NCI-H748 treated with DMSO at 0.1 percent for 48 hours (cell line): ENCODE measurements at places on chromosomes 2 and 18.

DNA sequence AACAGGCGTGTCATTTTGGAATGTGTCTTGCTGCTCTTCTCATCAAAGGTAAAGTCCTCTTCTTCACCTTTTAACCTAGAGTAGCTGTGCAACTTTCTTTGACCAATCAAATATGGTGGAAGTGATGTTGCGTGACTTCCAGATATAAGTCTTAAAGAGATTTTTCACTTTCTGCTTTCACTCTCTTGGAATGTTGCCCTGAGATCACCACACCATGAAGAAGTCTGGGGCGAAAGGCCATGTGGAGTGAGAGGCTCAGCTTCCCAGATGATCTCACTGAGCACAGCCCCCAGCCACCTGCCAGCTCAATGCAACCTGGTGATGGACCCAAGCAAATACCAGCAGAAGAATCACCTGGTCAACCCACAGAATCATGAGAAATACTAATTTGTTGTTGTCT is 7.1 kb upstream of the GALNT3 start:
- DNase-seq: no peak

DNA sequence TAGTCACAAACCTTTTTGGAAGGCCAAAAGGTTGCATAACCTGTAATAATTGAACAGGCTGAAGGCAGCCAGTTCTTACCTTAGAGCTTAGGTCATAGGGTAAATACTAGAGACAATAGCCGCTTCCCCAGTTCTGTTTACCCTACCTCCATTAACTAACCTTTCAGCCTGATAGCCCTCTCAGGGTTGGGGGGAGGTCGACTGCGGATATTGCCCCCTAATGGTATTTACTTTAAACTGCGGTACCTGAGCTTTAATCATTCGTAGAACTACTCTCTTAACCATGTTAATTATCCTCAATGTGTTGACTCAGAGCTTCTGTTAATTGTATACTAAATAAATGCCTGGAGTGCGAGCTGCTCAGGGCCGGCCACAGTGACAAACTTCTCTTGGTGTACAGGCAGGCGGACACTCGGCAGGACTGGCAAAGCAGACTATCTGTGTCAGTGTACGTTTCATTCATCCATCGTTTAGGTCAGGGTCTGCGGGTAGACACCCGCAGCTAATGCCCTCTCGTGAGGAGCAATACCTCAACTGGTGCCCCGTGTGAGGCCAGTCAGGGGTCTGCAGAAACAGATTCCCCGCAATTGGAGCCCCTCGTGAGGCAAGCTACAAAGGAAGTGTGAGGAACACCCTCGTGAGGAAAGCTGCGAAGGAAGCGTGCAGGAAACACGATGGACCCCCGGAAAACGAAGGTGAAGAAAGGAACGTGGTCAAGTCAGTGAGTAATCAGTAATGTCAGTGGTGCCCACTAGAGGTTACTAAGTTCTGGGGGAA is 115.3 kb upstream of the SCN7A start:
- DNase-seq: peak; percentile 90

DNA sequence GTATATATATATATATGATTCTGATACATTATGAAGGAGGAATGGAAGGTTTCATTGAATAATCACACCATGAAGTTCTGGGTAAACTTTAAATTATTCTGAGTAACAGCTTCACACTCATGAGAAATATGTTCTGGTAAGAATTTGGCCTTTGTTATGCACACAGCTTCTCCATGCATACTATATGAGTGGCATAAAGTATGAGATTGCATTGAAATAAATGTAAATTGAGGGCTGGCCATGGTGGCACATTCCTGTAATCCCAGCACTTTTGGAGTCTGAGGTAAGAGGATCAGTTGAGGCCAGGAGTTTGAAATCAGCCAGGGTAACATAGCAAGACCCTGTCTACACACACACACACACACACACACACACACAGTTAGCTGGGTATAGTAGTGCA is 50.0 kb upstream of the ARL5A start:
- no peak for DNase-seq

GRCh38 chr2:98444436-98445176 is at the start of gene INPP4A:
TSS of gene INPP4A (plus strand) at chr2:98444858. CDS start at chr2:98520049, 75,191 bp downstream.
- DNase-seq: peak; percentile 15

DNA sequence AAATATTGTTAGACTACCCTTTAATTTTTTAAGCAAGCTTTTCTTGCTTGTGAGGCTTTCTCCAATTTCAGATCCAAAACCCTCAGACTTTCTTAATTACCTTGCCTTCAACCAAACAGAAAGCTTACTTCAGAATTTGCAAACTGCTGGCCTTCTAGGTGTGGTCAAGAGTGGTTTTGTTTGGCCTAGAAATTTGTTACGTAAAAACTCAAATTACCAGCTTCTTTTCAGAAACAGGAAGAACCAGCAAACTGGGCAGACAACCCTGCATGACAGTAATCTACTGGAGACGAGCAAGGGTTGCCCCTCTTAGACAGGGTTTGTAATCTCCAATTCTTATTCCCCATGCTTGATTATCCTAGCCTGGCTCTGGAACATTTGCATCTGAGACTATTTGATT is 27.1 kb downstream of the SRBD1 start:
- DNase-seq: no peak

- DNase-seq: no peak
Measured at GRCh38 chr2:174765576-174765975, 1.3 kb upstream of the CHRNA1 start.

DNA sequence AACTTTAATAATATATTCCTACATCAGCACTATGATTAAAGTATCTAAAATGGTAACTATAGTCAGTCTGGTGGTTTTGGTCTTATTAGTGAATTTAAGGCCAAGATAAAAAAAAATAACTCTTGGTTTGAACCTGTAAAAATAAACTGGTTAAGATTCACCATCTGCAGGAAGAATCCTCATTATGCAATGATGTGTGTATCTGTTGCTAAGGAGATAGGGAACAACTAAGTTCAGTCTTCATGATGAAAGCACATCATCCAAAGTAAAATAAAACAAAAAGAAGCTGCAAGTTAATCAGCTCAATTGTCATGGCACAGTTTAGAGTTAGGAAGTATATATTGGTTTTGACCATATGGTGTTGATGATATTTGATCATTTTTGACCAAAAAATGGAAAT is 466.0 kb downstream of the NYAP2 start:
- DNase-seq: no peak

DNA sequence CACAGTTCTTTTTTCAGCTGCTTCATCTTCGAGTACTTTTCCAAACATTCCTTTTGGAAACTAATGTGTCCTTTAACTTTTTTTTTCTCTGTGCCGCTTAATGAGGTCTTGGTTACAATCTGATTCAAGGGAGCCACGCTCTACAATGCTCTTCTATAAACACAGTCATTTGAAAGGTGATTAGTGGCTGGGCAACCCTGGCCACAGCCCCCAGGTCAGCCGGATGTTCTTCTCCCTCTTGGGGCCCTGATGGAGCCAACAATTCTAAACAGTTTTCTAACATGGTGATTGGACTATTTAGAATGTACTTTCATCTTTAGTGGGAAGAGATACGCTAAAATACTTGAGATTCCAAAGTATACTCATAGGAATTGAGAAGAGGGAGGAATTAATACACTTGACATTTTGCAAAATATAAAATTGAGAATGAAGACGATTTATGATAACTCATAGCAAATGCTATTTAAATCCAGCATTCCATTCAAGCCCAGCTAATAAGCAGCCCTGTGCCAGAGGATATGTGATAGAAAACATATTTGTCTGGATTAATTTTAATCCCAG is 83.7 kb upstream of the MBOAT2 start:
- no peak for DNase-seq

DNA sequence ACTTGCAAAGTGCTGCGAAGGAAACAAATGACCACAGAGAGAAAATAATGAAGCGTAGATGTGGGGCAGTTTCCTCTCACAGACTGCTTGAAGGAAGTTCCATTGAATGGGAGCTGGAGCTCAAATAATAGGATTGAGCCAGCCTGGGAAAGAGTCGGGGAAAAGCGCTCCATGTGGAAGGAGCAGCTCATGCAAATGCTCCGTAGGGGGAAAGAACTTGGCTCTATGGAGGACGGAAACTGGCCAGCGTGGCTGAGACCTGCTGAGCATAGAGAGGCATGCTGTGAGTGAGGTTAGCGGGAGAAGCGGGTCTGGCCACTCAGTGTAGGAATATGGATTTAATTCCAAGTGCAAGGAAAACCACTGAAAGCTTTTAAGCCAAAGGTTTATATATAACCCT is 28.6 kb upstream of the VIT start:
- no peak for DNase-seq

DNA sequence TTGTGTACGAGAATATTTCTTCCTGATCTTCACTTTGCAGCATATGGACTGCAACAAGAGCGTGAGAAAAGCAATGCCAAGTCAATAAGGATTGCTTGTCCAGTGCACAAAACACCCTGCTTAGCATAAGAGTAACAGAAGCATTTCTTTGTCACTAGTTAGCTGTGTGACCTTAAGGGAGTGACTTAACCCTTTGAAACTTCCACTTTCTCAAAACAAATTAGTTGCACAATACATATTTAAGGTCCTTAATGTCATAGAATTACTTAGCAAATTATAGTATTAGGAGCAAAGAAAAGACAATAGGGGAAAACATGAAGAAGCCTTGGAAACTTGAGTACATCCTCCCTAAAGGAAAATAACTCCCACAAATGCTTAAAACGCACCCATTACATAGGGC is 230.1 kb downstream of the RNF152 start:
- DNase-seq: no peak

GRCh38 chr2:201996006-201996405 is 37.6 kb upstream of the FZD7 start:
- no peak for DNase-seq

GRCh38 chr2:66532972-66533868 is 98.3 kb downstream of the MEIS1 start:
- DNase-seq: no peak

- DNase-seq: no peak
Measured at GRCh38 chr2:155633887-155634570, 698.5 kb downstream of the NR4A2 start.

GRCh38 chr2:160590664-160591063 is 97.1 kb upstream of the RBMS1 start:
- DNase-seq: no peak

DNA sequence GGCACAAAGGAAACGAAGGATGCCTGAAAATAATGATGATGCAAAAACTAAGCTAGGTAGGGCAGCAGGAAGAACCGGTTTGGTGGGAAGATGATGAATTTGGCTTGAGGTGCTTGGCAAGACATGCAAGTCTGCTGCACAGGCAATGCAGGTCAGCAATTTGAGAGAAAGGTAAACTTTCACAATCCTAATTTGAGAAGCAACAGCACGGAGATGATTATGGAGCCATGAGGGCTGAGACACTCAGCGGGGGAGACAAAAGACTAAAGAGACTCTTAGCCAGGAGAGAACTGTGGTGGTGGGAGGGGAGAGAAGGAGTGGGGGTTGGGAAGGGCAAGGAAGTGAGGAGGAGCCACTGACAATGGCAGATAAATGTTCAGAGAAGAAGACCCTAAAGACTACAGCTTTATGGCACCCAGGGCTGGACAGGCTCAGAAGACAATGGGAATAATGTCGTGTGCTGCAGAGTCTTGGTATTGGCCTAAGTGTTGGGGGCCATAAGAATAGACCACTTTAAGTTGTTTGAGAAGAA is 19.4 kb upstream of the RNF149 start:
- DNase-seq: no peak

GRCh38 chr2:36425608-36426355 is 70.2 kb downstream of the CRIM1 start:
- DNase-seq: no peak

DNA sequence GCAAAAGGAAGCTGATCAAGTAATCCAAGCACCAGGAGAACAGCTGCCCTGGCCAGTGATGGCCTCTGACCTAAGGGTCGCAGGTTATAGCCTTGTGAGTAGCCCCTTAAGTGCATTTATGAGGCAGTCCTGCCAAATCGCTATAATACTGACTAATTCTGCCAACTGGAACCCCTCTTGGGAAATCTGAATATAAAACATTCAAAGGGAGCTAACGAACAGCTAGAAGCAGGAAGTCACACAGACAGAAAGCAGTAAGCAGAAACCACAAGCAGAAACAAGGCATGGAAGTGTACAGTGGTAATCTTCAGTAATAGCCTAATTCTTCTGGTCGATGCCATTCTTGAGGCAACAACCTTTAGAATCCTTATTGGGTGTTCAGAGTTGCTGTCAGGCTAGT is 521.3 kb downstream of the METTL4 start:
- DNase-seq: no peak

DNA sequence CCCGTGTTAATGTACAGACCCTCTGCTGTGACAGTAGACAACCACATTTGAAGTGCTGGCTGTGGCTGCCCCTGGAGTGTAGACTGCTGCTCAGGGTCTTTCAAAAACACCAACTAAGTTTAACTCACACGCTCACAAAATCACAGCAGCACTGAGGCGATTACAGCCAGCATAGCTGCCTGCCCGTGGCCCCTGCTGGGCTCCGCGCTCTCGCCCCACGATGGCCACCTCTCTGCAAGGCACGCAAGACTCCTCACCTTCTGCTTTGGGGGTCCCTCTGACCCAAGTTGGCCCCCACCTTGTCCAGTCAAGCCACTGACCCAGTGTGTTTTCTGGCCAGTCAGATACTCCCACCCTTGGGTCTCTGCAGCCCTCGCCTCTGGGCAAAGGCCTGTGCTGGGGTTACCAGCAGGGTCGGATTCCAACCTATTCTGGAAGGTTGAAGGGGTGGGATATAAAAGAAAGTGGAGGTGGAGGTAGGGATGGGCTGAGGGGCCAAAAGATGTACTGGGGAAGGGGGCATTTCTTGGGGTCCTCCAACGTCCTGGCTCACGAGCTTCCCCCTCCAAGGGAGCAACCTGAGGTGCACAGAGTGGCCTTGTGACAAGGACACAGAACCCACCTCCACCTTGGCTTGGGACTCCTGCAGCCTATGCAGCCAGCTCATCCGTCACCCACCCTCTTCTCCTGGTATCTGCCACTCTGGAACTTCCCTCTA is 2.9 kb upstream of the B3GNT7 start:
- no peak for DNase-seq

GRCh38 chr2:151999053-151999452 is 99.8 kb downstream of the CACNB4 start:
- peak; percentile 22 for DNase-seq

GRCh38 chr2:223740679-223741078 is 96.7 kb downstream of the AP1S3 start:
- DNase-seq: no peak

DNA sequence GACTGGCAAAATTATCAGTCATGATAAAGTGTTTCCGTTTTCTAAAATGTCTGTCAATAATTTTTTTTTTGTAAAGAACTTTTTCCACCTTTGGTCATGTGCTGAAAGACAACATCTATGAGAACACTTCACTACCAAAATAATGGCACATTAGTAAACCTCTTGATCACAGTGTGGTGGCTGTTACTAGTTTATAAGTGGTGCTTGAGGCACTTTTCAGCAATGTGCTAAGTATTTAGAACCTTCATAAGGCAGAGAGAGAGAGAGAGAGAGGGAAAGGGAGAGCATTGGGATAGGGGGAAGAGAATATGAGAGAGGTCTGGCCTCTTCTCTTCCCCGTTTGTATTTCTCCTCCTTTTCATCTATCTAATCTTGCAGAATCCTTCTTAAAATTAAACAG is 1.1 kb upstream of the NYAP2 start:
- DNase-seq: no peak

- no peak for DNase-seq
Measured at GRCh38 chr2:211387734-211388133, 831.3 kb downstream of the CPS1 start.
